ENCODE measurements at places on chromosomes 6 and 20. TPM values are rescaled to one million over a fixed set of nuclear protein-coding genes. Genes with fewer than 3 reads are reported as not detected.

The UBR2 gene
- 32.3 TPM for total RNA-seq

The DNAJC5 gene
- total RNA-seq: 41.8 TPM

The TBX18 gene
- 1.3 TPM for total RNA-seq

GRCh38 chr6:33304216-33304615 lies 5.5 kb upstream of the RGL2 start:
- H3K27me3 ChIP-seq: no peaks in the 10 kb centered on the region
- no peak overlapping the region for H3K27ac ChIP-seq
- H3K36me3 ChIP-seq: peaks cover 2% of the 10 kb centered on the region
- H3K4me1 ChIP-seq: peaks cover 9% of the 10 kb centered on the region

DNA sequence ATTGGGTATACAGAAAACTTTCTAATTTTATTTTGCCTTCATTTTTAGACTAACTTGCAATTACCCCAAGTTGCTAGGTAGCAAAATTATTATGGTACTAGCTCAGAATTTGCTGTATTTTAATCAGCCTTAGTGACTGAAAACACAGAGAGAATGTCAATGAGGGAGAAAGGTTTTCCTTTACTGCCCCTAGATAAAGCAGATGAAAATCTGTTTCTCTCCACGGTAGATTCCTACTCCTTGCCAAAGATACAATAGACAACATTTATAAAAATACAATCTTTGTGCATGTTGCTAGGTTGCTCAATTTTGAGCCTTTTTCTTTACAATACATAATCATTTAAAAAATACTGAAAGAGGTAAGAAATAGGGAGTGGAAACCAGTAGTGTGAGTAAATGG lies 222.2 kb downstream of the BCKDHB start:
- H3K27ac ChIP-seq: no peak overlapping the region
- H3K27me3 ChIP-seq: no peaks in the 10 kb centered on the region
- H3K4me1 ChIP-seq: no peaks in the 10 kb centered on the region
- peaks cover 2% of the 10 kb centered on the region for H3K36me3 ChIP-seq
- H3K4me3 ChIP-seq: no peak overlapping the region

DNA sequence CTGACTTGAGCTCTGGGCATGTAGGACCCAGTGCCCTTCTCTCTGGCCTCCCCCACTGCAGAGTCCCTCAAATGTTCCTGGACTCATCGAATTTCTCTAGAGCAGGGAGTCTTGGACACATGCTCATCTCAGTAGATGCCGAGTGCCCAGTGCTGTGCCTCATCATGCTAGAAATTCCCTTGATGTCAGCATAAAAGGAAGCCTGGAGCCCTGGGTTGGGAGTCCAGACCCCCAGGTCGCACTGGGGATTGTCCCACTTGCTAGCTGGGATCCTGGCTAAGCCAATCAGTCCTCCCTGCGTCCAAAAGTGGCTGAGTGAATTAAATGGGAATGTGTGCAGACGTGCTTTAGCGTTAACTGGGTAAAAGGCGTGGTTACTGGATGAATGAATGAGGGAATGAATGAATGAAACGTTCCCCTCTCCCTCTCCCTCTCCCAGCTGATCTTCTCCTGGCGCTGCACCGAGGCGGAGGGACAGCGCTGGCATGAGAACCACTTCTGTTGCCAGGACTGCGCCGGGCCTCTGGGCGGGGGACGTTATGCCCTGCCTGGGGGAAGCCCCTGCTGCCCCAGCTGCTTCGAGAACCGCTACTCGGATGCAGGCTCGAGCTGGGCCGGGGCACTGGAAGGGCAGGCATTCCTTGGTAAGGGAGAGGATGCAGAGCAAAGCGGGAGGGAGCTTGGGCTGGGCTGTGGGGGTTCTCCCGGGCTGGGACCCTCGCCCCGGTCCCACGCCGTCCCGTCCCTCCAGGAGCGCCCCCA lies 1.6 kb upstream of the TOMM6 start:
- DNase-seq: no peak
- H3K4me1 ChIP-seq: peaks cover 19% of the 10 kb centered on the region
- H3K36me3 ChIP-seq: peaks cover 3% of the 10 kb centered on the region
- H3K4me3 ChIP-seq: peak overlapping the region; percentile 95
- no peak overlapping the region for H3K27ac ChIP-seq

DNA sequence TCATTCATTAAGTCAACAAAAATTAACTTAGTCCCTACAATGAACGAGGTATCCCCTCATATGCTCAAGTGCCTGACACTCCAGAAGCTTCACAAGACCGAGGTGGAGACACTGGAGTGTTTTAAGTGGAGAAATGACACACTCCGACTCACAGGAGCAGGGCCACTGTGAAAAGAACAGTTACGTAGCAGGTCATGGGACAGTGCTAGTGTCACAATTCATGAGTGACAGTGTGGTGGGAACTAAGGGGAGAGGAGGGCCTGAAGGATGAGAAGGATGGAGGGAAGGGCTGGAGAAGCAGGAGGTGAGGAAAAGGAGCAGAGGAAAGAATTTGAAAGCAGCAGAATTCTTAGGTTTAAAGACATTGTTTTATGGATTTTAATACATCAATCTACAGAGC lies 1.3 kb upstream of the HLA-A start:
- no peak for DNase-seq
- peaks cover 3% of the 10 kb centered on the region for H3K27me3 ChIP-seq
- peaks cover 7% of the 10 kb centered on the region for H3K4me1 ChIP-seq
- no peak overlapping the region for H3K27ac ChIP-seq

DNA sequence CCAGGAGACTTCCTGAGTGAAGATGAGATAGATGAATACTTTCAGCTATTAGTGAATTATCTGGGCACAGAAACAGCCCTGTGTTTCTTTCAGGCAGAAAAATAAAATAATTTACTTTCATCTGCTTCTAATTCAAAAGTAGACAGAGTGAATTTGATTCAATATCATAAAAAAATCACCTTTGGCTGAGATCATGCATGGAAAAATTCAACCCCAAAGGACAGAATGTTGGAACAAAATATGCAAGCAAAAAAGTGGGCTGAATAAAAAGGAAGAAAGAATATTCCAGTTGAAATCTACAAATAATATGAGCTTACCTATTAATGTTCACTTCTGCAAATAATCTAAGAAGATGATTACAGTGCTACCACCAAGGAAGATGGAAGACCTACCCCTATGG lies 546.9 kb downstream of the TFAP2B start:
- H3K4me1 ChIP-seq: no peaks in the 10 kb centered on the region
- H3K27ac ChIP-seq: no peak overlapping the region
- no peak overlapping the region for H3K4me3 ChIP-seq
- DNase-seq: no peak
- H3K27me3 ChIP-seq: no peaks in the 10 kb centered on the region
- H3K36me3 ChIP-seq: no peaks in the 10 kb centered on the region

DNA sequence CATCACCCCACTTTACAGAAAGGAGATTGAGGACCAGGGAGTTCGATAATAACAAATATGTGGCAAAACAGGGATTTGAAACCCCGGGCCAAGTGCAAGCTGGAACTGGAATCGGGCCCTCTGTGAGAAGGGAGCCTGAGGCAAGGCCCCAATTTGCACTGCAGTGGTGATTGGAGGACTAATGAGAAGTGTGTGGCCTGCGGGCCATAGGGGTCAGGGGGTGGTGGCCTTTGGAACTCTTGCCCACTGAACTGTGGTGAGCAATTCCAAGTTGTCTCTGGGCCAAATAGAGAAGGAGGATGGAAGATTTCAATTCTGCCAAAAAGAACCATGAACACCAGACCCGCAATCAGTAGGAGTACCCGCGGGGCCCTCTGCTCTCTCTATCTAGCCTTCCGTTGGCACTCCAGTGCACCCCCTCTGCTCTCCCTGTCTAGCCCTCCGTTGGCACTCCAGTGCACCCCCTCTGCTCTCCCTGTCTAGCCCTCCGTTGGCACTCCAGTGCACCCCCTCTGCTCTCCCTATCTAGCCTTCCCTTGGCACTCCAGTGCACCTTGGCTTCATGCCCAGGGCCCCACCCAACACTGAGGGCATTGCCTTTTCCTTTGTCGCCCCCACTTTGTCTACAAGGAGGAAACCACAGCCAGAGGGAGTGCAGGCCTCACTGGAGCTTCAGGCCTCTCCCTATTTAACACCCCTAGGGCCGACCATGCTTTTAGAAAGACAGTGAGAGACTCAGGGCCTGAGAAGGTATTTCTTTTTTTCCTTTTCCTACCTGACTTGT lies 6.0 kb upstream of the PTPRA start:
- peaks cover 4% of the 10 kb centered on the region for H3K36me3 ChIP-seq
- H3K4me3 ChIP-seq: no peak overlapping the region
- no peak for DNase-seq
- H3K4me1 ChIP-seq: peaks cover 4% of the 10 kb centered on the region

- no peak overlapping the region for H3K27ac ChIP-seq
- no peaks in the 10 kb centered on the region for H3K36me3 ChIP-seq
- no peak for DNase-seq
Observed at GRCh38 chr6:148293181-148293995, 49.2 kb upstream of the SASH1 start.

DNA sequence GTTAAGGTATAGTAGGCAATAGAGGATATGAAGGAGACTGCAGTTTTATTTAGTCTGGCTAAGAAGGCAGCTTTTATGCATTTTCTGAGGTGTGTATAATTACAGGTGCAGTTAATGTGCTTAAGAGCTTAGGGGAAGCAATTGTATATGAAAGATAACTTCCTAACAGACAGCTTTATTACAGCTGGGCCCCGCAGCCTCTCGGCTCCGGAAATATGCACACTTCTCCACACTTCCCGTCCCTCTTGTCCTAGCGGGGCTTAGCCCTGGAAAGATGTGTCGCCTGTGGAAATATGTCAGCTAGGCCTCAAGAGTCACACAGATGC lies 178.4 kb upstream of the ARID1B start:
- no peaks in the 10 kb centered on the region for H3K36me3 ChIP-seq
- peaks cover 1% of the 10 kb centered on the region for H3K4me1 ChIP-seq

DNA sequence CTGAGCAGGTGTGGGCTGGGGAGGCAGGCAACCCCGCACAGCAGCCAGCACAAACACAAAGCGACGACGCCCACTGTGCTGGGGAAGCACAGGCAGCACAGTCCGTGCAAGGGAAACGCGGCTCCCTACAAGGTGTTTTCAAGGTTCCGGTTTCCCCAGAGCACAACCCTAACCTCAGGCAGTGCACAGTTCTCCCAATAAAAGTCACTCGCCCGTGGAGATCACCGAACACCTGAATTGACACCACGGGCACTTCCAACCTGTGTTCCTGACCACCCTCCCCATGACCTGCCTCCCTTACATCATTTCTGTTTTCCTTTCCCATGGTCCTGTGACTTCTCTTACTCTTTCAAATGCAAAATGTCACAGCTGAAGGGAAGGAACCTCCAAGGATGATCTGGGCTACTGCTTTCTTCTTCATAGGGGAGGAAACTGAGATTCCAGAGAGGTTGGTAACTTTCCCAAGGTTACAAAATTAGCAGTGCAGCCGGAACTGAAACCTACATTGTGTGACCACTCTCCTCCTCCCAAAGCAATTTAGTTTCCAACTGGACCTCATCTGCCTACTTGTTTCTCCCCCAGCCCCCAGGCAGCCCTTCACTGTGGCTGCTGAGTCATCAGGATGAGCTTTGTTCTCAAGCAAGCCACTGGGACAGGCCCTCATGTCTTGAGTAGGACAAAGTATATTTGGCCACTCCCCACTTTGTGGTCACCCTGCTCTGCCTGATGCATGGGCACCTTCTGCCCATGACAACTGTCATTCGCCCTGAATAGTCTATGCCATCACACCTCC lies 125.3 kb downstream of the ATXN1 start:
- peaks cover 5% of the 10 kb centered on the region for H3K36me3 ChIP-seq
- no peak overlapping the region for H3K4me3 ChIP-seq
- H3K27me3 ChIP-seq: no peaks in the 10 kb centered on the region
- H3K4me1 ChIP-seq: peaks cover 20% of the 10 kb centered on the region
- H3K27ac ChIP-seq: peak overlapping the region; percentile 42
- no peak for DNase-seq

DNA sequence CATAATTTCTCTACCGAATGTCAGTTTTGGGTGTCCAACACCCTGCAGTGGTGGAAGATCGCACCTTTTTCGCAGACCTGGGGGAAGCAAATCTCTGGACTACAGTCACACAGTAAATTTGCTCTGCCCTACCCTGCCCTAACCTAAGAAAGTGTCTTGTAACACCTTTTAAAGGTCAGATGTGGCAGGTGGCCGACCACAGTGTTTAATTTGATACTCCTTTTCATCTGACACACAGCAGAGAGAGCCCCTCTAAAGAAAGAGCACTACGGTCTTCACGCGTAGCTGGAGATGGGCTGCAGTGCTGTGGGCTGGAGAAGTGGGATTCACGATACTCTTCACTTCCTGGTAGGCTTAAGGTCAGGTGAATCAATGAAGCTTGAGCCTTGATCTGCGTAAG lies 109.9 kb downstream of the TMEM242 start:
- no peak overlapping the region for H3K4me3 ChIP-seq
- DNase-seq: no peak
- H3K27ac ChIP-seq: no peak overlapping the region
- peaks cover 2% of the 10 kb centered on the region for H3K36me3 ChIP-seq
- H3K4me1 ChIP-seq: peaks cover 14% of the 10 kb centered on the region
- H3K27me3 ChIP-seq: no peaks in the 10 kb centered on the region

DNA sequence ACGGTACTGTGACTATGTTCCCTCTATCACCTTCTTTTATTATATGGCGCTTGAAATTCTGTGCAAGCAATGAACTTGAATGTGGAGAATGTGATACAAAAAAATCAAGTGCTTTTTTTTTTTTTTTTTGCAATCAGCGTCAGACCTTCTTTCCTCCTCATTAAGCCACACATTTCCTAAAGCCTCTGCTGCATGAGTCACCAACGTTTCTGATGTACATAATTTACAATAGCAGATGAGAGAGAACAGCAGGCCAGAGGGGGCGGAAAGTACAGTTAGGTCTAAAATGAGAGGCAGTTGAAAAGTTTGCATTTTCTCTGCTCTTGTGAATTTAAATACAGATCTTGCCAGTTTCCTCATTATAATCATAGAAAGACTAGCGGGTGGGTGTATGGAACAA lies 114.6 kb upstream of the RIPOR2 start:
- H3K36me3 ChIP-seq: no peaks in the 10 kb centered on the region
- H3K27me3 ChIP-seq: no peaks in the 10 kb centered on the region
- no peak overlapping the region for H3K4me3 ChIP-seq
- no peak for DNase-seq

- H3K4me1 ChIP-seq: no peaks in the 10 kb centered on the region
- no peaks in the 10 kb centered on the region for H3K27me3 ChIP-seq
- DNase-seq: no peak
- no peak overlapping the region for H3K4me3 ChIP-seq
- no peak overlapping the region for H3K27ac ChIP-seq
- H3K36me3 ChIP-seq: no peaks in the 10 kb centered on the region
Observed at GRCh38 chr6:152941746-152942145, 41.1 kb downstream of the FBXO5 start.

All from progenitor cell of endocrine pancreas (in vitro differentiated cells).